ENCODE measurements at places on chromosomes 11 and 22.

DNA sequence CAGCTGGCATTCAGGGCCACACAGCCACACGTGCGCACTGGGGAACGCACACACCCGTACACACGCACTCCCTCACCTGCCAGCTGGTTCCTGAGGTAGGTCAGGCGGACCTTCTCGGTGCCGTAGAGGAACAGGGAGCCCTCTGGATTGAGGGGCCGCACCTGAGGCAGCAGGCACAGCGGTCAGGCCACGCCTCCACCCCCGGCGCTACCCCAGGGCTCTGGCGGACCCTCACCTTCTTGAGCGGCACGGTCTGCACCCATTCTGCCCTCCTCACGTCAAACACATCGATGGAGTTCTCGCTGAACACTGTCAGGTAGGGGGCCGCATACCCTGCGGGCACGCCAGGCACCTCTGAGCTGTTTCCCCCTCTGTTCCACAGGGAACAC, 17.0 kb downstream of the CDC42BPG start:
- DNase-seq = no peak

DNA sequence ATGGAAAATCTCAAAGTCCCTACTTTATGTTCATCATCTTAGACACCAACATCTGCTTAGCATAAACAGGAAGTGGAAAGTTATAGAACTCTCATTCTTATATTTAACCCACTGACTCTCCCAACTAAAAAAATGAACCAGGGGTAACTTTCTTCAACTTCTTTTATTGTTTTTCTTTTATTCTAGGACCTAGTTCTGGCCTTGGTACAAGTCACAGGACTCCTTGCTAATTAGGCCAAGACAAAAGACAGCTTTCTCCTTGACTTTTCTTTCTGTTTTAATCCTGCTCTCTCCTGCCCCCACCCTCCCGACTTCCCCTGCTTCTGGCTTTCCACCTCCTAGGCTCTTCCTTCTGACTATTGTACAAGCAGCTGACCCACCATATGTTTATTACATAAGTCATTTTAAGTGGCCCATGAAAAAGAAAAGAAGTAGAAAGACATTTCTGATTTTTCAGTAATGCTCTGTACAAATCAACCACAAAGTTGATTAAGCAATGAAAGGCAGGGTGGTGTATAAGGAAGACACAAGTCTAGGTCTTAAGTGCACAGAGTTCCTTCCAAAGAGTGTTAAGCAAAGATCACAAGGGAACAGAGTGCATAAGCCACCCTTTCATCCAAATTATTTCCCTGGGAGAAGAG, 18.3 kb downstream of the JAML start:
- no peak for DNase-seq

DNA sequence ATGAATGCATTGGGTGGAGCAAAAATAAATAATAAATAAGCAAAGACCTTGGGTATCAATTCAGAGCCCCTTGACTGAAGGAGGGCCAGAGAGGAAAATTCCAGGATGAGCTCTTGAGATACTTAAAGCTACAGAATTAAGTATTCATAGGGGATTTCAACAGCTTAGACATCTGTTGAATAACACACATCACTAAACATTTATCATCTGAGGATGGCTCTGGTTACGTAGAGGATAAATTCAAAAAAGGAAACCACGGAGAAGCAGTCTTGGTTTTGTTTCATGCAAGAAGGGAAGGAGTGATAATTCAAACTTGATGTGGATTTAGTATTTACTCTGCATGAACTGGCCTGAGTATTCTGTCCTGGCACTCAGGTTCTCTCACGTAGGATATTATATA, 29.8 kb downstream of the ARHGAP42 start:
- DNase-seq = no peak

DNA sequence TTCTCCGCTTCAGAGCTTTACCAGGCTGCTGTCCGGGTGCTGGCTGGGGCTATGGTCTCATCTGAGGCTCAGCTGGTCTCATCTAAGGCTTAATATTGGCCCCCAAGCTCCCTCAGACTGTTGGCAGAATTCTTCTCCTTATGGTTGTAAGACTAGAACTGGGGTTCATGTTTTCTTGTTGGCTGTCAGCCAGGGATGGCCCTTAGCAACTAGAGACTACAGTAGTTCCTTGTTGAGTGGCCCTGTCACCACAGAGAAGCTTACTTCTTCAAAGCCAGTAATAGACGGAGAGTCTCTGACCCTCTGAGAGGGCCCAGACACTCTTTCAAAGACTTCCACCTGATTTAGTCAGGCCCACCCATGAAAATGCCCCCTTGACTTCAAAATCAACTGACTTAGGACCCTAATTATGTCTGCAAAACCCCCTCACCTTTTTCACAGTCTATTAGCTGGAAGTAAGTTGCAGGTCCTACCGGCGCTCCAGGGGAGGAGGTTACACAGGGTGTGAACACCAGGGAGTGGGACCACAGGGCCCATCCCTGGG, 24.2 kb upstream of the TREH start:
- DNase-seq = no peak

GRCh38 chr22:24161909-24162308, 19.4 kb upstream of the SUSD2 start:
- DNase-seq = no peak

GRCh38 chr22:30649430-30650007, 13.9 kb downstream of the SLC35E4 start:
- peak; percentile 83 for DNase-seq

GRCh38 chr11:31096191-31096805, 273.2 kb downstream of the DCDC1 start:
- DNase-seq = no peak

- no peak for DNase-seq
Observed at GRCh38 chr22:49091451-49091850, 736.2 kb downstream of the BRD1 start.

DNA sequence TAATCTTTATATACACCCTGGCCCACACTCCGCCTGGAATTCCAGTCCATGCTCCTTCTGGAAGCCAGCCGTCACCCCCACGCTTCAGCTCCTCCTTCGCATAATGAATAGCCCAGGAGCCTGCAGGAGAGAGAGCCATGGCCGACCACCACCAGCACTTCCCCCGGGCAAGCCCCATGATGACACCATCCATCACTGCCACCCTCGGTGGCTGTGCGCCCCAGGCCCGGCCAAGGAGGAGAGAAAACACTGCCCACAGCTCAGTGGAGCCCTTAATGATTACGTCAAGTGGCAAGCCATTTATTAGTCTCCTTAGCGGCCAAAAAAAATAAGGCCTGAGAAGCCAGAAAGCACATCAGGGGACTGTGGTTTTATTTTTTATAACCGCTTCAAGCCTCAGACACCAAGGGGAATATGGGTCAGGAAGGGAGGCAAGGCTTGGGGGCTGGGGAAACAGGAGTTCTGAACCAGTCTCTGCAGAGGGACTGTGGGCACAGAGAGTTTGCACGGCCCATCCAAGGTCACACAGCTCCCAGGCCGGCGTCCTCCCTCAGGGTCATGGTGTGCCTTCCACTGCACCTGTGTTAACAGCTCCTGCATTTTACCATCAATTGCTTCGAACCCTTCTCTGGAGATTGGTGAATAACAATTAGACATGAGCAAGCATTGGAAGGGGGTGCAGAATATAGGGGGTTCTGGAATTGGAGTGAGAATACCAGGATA, 134.3 kb downstream of the MN1 start:
- no peak for DNase-seq

GRCh38 chr22:35697142-35697541, 20.5 kb upstream of the APOL5 start:
- no peak for DNase-seq

- no peak for DNase-seq
Observed at GRCh38 chr11:122847466-122847865, 9.2 kb downstream of the CRTAM start.

- no peak for DNase-seq
Observed at GRCh38 chr11:134751031-134751585, 339.1 kb upstream of the B3GAT1 start.

DNA sequence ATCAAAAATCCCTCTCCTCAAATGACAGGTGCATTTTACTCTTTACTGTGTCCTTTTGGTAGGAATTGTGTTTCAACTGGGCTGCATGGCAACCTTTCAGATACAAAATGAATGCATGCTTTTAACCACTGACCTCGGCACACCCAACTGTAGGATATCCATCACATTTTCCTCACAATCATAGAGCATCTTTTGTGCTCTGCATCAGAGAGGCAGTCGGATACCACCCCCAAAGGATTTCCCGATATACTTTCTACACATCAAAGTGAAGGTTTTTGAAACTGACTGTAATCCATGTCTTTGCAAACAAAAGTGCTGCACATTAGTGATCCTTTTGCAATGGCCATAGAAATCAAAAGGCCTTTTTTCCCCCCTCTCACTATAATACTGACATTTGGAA, 9.1 kb downstream of the ME3 start:
- DNase-seq = no peak

DNA sequence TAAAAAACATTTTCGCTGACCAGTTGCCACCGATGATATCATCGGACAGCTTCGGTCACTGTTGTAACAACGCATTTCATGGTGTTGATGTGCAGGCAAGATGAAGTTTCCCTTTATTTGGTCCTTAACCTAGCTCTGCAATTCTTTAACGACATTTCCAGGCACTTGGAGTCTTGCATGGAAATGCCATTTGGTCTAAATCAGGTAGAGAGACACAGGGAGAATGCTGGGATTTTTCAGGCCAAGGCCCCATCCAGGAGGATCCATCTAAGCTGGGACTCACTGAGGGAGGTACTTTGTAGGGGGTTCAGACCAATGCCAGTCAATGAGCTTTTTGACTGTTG, 121.5 kb upstream of the RCN1 start:
- no peak for DNase-seq

DNA sequence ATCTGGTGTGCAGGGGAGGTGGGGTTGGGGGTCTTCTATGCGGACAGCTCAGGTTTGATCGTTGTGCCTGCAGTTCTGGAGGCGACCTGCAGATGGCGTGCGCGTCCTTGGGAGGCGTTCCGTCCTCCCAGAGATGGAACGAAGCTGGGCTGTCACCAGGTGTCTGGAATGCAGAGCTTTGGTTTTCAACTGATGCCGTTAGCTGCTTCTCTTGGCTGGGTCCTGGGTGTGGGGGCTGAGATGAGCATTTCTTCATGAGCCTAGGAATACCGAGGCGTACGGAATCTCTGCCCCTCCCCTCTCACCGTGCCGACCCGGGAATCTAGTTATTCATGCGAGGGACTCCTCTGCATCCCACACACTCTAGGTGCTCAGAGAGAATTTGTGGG, 98.6 kb downstream of the CEP164 start:
- peak; percentile 42 for DNase-seq

- no peak for DNase-seq
Observed at GRCh38 chr11:11346303-11346702, 6.7 kb downstream of the CSNK2A3 start.

GRCh38 chr11:93887111-93887510, 36.7 kb upstream of the VSTM5 start:
- DNase-seq = no peak

DNA sequence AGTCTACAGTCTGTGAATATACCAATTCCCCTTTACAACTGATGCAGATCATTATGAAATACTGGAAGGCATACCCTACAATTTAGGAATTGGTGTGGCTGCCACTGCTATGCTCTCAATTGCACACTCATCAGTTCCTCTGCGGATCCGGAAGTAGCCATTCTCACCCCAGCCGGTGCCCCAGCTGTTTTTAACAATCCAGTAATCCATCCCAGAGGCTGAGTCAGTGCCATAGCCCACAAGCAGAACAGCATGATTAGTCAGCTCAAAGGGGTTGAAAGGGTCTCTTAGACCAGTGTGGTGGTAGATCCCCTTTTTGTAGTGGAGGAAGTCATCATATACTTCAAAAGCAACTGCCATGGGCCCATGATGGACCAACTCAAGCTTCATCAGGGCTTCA, 43.6 kb downstream of the CTSC start:
- no peak for DNase-seq

GRCh38 chr11:16612566-16613261, 125.7 kb upstream of the C11orf58 start:
- DNase-seq = no peak

GRCh38 chr11:46445920-46446771, 54.6 kb upstream of the CHRM4 start:
- DNase-seq = no peak

DNA sequence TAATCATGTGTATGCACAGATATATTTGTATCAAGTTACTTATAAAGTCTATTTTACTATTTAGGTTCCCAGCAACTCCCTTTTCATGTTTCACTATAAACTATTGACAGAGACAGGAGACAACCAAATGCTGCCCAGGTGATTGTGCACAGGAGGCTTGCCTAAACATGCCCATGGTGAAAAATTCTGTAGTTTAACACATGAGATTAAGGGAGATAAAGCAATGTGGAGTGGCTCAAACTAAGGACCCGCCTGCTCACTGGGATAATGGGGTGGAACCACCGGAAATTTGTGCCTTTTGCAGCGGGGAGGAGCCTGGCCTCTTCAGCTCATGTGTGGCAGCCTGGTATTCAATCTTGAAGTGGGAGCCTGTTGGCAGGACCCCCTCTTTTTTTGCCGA, 459.5 kb upstream of the CNTN5 start:
- no peak for DNase-seq

- DNase-seq = no peak
Observed at GRCh38 chr11:129391360-129391759, 15.7 kb downstream of the BARX2 start.
